ENCODE measurements at places on chromosomes 5 and 9. TPM values are rescaled to one million over a fixed set of nuclear protein-coding genes. Genes with fewer than 3 reads are reported as not detected.

ZDHHC11B gene
- polyA plus RNA-seq: not detected

DMRT2 gene
- not detected for polyA plus RNA-seq

DNA sequence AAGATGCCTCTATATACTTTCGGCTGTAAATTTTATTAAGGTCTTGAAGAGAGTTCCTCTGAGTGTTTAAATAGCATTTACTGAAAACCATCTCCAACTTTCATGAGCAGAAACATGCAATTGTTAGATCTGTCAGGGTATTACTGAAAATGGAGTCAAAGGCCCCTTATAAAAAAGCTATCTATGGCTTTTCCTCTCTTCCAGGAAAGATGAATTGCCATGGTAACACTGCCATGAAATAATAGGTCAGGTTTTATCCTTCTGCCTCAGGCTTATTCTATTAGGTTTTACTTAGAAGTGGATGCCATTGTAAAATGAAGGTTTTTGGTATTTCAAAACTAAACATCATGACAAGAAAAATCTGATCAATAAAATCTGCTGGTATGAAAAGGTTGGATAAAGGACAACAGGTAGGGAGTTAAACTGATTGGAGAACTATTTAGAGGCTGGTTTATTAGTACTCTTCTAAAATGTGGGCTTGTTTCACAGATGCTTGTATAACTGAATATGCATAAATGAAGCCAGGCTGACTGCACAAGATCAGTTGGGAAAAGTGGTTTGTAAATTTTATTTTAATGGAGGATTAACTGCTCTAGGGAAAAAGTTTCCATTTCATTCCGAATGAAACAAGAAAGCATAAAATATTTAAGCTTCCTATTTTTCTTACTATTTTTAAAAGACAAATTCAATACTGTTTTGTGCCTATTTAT, 135.5 kb downstream of the RAB3C start:
- DNase-seq: no peak

DNA sequence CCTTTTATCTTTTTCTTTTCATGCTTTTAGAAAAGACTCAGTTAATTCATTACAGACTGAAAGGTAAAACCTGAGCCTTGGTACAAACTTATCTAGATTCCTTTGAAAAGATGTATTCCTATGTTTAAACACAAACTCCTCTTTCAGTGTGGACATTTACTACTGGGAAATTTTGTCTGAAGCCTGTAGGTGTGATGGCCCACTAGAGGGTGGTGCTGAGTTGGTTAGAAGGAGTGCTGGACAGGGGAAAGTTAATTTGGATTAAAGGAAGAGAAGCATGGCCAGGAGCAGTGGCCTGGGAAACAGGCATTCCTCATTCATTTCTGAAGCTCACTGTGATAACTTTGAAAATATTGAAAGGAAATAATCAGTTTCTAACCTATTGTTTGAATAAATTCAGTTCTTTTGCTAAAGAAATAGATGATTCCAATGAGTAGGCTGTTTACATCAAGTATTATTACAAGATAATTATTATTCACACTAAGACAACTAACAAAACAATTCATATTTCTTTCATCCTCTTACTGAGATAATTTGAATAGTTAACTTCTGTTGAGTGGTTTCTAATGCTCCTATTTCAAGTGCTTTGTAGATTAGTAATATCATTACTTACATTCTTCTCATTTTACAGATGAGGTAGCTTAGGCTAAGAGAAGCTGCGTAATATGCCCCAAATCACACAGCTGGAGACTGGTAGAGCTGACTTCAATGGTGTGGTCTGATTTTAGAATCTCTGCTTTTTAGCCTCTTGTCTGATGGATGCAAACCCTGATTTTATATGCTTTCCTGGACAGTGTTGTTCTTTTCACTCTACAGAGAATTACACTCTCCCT, 150.9 kb downstream of the ADGRV1 start:
- DNase-seq: no peak

DNA sequence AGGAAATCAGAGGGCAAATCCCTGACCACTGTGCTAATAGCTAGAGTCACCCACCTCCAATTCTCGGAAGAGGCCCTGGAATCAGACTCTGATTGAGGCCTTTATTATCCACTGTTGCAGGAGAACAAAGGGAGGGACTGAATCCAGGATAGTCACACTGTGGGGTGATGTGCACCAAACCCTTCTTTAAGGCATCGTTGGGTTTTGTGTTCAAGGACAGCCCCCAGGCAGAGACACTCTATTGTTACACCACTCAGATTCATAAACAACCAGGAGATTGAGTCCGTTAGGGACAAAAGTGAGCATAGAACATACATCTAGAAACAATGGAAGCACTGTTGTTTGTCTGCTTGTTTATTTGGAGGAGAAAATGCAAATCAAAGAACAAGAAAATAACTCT, 124.6 kb upstream of the TBCA start:
- DNase-seq: no peak

Measured in AG04450 (cell line).